Stimulated activated CD4-positive, alpha-beta T cell treated with anti-CD3 and anti-CD28 coated beads, Interleukin-2, amount 100 ng/mL, for 4 hours (primary cell): ENCODE measurements at places on chromosomes 3 and 15.

- DNase-seq = no peak
Measured at GRCh38 chr15:68420186-68420684, 11.7 kb downstream of the ITGA11 start.

DNA sequence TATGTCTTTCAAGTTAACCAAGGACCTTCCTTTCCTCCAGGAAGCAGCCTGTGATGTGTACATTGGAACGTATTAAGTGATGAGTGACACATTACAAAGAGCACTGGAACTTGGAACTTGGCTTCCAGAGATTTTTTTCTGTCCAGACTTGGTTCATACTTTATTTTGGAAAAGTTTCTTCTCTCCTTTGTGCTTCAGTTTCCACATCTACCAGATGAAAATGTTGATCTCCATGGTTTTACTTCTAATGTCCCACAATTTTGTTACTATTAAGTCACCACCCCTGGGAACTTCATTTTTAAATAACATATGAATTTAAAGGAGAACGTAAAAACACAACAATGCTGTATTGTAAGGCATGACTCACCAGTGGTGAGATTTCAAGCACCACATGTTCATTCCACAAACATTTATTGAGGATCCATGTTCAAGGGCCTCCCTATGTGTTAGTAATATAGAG is 290.7 kb upstream of the LMCD1 start:
- DNase-seq = no peak

DNA sequence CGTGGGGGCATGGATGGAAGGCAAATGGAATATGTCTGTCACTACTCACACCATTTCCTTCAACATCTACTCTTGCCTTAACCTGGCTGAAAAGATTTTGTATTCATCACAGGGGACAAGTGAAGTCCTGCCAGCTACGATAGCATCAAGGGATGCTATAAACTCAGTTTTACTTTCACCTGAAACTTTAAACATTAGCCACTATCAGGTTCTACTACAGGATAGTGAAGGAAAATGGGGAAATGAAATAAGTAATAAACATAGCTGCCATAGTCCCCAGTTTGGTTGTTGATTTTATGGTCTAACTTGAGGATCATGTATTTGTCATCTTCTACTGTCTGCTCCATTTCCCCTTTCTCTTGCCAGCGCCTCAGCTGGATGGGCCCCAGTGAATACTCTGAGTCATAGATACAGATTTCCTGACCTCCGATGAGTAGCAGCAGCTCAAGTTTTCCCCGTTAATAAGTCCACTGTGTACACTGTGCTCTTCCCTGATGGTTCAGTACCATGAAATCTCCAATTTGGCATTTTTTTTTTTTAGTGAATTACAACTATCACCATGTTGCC is 338.2 kb upstream of the SLCO3A1 start:
- DNase-seq = no peak

DNA sequence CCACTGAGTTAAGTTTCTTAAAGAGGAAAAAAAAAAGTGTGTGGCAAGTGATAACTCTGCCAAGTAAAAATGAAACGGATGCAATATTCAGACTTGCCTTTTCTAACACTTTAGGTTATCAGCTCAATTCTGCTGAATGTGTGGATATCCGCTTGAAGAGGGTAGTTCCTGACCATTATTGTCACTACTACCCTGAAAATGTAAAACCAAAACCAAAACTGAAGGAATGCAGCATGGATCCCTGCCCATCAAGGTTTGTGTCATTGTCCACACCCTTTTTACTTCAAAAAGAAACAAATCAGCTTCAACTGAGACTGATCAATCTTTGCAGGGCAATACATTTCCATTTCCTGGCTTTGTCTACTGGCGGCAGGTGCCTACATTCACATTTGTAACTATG is 236.1 kb downstream of the ADAMTSL3 start:
- no peak for DNase-seq

- DNase-seq = no peak
Measured at GRCh38 chr3:66354001-66354400, 133.2 kb downstream of the SLC25A26 start.

GRCh38 chr3:21357241-21357640 is 393.8 kb downstream of the ZNF385D start:
- DNase-seq = no peak

- DNase-seq = no peak
Measured at GRCh38 chr15:58840048-58840447, 68.9 kb downstream of the MINDY2 start.

DNA sequence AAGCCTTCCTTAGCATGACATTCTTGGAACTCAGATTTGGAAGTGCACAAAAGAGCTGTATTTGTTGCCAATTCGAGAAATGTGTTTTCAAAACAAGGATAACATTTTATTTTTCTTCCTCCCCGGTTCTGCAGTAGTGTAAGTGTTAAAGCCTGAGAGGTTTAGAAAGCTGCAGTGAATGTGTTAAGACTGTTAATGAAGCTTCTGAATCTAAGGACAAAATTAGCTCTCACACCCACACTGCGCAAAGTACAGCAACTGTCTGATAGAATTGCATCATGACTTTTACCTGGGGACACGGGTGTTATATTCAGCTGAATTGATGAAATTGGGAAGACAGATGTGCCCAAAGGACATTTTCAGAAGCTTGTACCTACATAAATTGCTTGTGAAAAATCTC is 344.4 kb downstream of the CADM2 start:
- no peak for DNase-seq

DNA sequence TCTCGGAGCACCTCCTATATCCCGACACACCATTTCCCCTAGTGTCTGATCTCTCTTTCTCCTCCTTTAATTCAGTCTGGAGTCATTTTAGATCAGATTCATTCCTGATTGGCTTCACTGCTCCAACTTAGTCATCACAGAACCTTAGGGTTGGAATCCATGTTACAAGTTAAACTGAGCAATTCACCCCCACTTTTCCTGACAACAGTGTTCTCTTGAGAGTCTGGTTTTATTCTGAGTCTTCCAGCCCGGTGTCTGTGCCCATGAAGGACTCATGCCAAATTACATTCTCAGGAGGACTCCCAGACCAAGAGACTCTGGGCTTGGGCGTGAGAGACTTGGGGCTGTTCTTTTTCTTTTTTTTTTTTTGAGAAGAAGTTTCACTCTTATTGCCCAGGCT is 57.5 kb downstream of the LPP start:
- no peak for DNase-seq

DNA sequence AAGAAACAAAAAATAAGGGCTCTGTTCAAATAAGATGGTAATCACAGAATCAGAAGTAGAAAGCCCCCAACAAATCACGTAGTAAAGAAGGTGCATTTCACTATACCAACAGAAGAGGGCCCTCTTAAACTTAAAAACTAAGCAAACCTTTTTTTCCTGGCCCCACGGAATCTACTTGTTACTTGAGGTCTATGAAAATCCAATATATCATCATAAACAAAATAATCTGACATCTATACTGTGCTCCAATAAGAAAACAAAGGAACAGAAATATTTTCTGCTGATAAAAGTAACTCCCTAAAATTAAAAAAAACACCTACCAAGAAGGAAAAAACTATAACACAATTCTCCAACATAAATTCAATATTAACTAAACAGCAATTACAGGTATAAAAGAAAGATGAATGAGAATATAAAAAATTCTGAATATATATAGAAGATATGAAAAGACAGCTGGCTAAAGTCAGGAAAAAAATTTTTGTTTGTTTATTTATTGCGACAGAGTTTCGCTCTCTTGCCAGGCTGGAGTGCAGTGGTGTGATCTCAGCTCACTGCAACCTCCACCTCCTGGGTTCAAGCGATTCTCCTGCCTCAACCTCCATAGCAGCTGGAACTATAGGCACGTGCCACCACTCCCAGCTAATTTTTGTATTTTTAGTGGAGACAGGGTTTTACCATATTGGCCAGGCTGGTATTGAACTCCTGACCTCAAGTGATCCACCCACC is 81.8 kb downstream of the CLASP2 start:
- DNase-seq = no peak

- no peak for DNase-seq
Measured at GRCh38 chr3:45507820-45508317, 86.7 kb upstream of the LIMD1 start.

GRCh38 chr3:52109611-52110301 is 44.5 kb downstream of the POC1A start:
- no peak for DNase-seq

DNA sequence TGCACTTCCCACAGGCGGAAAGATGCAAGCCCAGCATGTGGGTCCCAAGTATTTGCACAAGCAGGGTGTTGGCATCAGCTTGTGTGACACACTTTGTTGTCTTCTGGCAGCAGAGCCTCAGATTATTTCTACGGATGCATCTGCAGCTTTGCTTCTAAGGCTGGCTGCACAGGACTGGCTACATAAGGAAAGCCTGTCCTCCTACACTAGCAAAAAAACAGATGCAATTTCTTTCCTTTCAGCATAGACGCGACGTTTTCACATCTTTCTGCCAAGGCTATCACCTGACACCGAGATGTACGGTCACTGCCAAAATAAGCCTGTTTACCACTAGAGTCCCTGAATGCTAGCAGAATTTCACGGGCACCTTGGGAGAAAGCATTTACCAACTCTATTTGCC is 13.5 kb downstream of the MRPS11 start:
- no peak for DNase-seq

DNA sequence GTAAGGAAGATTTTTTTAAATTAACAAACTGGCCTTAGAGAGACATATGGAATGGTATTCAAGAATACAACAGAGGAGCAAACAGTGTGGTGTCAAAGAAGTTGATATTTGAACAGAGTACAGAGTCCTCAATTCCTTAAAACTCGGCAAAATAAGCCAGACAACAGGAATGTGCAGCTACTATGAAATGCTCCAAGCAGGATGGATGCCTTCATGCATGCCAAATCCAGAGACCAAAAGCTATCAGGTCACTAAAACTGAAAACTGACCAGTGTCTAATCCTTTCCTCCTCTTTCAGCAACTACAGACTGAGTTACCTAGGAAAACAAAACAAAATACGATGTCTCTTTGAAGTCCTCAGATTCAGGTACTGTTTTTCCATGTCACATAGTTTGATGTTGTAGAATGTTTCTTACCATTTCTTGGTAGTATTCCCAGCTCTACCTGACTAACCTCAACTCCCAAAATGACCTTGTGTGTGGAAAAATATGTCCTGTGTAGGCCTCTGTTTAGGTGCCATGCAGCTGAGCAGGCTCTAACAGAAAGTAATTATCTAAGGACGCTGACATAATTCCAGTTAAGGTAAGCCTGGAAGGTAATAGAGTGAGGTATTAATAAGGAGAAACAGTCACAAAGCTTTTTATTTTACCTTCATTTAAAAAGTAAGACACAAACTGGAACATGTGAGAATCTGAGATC is 46.9 kb downstream of the TBL1XR1 start:
- DNase-seq = no peak
